Cortex of kidney (tissue), 1 donor: ENCODE measurements at places on chromosomes 12 and 14.

- DNase-seq = no peak
These were observed 176.4 kb downstream of the KCNA5 start for GRCh38 chr12:5220099-5220498.

DNA sequence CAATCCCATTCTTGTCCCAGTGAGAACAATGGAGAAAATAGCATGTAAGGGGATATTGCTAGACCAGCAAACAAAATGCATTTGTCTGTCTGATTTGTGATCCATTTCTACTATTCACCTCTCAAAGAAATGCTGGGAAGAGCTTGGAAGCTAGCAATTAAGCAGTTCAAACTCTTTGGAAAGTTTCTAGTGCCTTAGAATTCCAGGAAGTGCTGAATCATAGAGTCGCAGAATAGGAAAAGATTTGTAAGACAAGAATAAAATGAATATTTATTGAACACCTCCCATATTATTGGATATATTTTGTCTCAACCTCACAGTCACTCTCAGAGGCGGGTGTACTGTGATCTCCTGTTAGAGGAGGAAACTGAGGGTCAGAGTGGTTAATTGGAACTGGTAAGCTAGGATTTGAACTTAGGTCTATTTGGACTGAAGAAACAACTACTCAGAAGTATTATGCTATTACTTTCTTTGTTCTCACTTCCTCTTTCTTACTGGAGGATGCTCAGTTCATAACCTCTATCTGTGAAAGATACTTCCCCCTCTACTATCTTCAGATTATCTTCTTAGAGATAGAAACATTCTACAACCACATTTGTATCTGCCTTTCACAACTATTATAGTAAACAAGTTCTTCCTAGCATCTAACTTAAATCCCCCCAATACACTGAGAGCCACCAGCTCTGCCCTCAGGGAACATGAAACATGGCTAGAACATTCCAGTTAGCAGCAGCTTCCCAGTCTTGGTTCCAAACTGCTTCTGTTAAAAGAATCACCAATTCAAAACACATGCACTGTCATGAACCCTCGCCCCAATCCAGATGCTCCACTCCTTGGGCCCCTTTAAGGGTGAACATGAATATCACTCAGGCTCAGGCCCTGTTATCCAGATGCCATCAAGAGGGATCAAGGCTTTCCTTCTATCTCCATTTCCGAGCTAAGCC lies 64.2 kb downstream of the DRAM1 start:
- DNase-seq = no peak

DNA sequence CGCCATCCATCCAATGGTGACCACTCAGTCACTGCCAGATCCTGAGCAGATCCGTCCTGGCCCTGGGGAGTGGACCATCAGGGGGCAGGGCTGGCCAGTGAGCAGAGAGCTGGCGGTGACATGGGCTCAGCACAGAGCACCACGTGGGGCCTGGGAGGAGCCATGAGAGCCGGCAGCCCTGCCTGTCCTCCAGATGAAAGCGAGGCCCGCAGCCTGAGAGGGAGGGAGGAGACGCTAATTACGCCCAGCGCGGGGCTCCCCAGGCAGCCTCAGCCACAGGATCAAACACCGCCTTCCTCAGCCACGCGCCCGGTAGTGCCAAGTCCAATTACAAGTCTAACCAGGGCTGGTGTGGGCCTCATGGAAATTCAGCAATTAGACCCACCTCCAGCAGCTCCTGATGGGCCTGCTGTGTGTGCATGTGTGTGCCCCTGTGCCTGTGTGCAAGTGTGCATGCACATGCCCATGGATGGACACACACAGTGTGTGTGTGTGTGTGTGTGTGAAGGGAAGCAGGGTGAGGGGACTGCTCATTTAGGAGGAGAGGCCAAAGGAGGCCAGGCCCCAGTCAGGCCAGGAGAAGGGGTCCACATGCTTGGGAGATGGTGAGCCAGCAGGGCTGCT lies 68.0 kb downstream of the KIF26A start:
- DNase-seq = no peak

- no peak for DNase-seq
These were observed 41.7 kb upstream of the NID2 start for GRCh38 chr14:52110441-52111086.

DNA sequence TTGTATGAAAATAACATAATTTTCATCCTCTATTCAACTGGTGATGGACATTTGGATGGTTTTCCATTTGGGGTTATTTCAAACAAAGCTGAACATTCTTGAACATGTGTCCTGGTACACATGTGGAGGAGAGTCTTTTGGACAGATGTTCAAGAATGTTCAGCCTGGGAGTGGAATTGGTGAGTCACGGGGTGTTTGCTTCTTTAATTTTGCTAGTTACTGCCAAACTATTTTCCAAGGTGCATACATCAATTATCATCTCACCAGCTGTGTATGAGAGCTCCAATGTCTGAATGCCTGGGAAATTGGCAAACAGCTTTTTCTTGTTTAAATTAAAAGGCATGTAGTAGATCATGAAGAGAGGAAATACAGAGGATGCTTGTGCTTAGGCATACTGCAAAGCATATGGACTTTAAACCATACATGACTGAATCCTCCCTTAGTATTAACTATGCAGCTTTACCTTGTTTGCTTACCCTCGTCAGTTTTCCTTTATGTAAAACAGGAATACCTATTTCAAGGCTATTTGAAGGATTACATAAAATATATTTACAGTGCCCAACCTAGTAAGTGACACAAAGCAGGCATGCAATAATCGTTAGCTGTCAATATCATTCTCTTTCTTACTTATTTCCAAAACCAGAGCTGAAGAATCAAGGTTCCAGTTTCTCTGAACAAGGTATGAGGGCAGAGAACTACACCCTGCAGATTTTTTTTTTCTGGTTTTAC lies 152.1 kb downstream of the ITPR2 start:
- no peak for DNase-seq

GRCh38 chr14:105258846-105259245 lies 10.5 kb downstream of the BTBD6 start:
- DNase-seq = no peak

GRCh38 chr12:29818916-29819623 lies 35.3 kb upstream of the TMTC1 start:
- DNase-seq = no peak

GRCh38 chr14:103735815-103736545 lies 20.4 kb downstream of the ZFYVE21 start:
- DNase-seq = no peak

- DNase-seq = no peak
These were observed 78.9 kb upstream of the GZMB start for GRCh38 chr14:24712909-24713308.

DNA sequence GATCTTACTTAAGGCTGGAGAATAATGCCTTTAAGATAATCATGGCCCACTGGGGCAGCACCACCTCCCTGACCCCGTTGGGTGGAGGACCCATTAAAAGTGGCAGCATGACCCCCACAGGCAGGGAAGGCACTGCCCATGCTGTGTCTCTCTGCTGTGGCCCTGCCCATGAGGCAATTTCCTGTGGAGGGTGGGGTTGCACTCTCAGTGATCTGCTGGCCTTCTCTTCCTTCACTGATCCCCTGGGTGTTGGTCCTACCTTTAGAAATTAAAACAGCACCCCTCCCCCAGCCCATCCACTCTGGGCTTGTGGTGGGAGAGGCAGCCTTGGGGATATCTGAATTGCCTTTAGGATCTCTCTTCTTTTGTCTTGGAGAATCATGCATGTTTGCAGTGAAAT lies 17.3 kb downstream of the KLRK1 start:
- DNase-seq = no peak

DNA sequence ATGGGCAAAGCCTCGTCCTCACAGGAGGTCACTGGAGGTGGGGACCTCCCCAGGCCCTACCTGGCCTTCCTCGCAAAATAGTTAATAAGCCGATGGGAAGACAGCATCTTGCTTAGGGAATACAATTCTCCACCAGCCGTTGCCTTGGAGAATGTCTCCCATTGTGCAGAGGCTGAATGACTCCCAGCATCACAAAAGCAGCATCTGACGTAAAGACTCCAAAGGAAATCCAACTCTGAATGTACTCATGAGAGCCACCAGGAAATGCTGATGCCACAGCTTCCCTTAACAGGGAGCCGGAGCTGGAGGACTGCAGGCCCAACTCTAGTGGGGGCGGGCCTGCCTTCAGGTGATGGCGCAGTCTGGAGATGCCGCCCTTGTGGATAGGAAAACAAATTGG lies 15.5 kb downstream of the CCDC63 start:
- no peak for DNase-seq

DNA sequence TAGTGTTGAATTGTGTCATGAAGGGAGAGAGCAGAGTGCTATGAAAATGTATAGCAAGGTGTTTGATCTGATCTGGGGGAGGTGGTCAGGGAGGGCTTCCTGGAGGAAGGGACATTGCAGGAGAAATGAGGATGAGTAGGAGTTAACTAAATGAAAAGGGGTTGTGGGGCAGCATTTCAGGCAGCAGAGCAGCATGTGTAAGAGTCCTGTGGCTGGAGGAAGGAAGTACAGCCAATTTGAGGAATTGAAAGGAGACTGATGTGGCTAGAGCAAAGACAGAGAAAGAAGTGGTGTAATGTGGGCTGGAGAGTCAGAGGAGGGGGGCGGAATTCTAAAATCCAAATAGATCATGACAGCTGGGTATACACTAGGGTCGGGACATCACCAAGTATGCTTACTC lies 20.5 kb downstream of the NPC2 start:
- no peak for DNase-seq

DNA sequence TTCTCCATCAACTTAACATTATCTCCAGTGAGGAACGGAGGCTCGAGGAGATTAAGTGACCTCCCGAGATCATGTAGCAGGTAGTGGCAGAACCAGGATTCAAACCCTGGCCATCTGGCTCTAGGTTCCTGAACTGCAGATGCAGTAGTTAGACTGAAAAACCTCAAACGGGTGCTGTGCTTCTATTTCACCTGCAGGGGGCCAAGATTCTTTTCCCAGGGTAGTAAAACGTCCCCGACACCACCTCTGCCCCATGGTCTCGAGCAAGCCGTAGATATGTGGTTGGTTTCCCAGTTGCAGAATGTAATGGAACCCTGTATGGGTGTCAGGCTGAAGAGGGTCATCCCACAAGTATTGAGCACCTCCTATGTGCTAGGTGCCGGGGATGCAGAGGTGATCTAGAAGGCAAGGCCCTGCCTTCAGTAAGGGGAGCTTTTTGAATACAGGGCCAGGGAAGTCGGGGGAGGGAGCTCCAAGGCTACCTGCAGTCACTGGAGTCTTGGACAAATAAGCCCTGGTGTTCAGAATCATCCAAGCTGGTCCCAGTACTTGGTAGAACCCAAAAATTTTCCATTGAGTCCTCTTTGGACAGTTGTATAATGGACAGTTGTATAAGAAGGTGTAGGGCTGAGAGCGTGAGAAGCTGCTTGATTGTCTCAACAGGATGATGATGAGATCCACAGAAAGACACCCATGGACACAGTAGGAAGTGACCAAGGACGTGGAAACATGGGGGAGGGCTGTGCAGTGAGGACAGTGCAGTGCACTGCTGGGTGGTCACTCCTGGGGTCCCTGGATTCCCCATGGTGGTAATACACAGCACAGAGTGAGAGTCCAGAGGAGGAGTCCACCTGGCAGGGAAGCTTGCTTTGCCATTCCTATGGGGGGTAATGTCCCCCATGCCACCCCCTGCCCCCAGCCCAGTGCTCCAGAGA lies 197.2 kb downstream of the CHST11 start:
- DNase-seq = no peak

- DNase-seq = no peak
These were observed 13.2 kb downstream of the TCL1B start for GRCh38 chr14:95699412-95699811.

- DNase-seq = no peak
These were observed 340.9 kb downstream of the BCL11B start for GRCh38 chr14:98931126-98931525.

DNA sequence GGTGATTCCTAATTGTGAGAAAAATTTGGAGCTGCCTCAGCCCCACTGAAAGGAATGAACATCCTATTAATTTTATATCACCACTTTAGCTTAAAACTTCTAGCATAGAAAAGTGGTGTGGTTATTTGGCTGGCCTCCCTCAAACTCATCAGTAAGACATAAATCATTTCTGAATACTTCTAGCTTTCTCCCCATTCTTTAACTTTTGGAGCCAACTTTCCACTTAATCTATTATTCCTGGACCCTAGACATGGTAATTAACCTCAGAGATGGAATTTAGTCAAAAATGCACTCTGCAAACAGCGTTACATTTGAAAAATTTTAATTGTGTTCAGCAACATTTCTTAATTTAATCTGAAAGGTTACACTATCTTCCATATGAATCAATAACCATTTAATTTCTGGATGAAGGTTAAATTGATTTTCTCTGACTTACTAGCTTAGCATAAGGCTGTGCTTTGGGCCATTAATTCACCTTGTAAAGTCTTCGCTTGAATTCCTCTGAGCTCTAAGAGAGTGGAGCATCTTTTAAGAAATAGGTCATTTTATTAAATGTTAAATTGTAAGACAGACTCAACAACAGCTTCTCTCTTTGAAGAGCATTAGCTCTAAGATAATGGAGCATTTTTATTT lies 753.6 kb upstream of the STXBP6 start:
- no peak for DNase-seq

DNA sequence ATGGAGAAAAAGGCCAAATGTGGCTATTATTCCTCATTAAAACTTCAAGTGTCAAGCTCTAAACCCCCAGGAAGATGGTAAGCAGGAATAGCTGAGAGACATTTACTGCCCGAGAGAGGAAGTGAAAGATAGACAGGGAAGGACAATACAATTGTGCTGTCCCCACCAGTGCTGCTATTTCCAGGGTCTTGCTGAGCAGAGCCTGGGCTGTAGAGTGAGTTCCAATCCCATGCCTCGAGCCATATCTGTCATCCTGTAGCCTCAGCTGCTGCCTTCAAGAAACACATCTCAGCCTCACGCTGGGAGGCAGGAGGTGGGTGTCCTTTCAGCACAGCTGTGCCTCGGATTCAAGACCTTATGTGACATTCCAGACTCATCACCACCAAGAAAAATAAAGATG lies 114.0 kb downstream of the RPAP3 start:
- no peak for DNase-seq

GRCh38 chr12:124696693-124697476 lies 129.5 kb upstream of the NCOR2 start:
- no peak for DNase-seq

DNA sequence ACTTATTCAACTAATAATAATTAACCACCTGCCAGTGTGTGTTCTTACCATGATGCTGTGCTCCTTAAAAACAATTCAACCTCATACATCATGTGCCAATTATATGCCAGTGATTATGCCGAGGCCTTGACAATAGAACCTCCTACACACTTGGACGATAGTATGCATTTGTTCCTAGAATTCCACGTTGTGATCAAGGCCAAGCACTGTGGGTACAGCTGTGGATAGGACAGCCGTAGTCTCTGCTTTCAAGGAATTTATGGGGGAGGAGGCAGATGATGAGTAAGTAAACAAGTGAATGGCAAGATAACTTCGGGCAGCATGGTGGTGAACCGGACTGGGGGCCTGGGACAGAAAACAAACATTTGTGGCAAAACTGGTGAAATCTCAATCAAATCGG lies 18.0 kb upstream of the MYO1H start:
- DNase-seq = no peak

- no peak for DNase-seq
These were observed 8.6 kb downstream of the TUNAR start for GRCh38 chr14:95885278-95885677.

GRCh38 chr12:103998976-103999375 lies 33.3 kb downstream of the TDG start:
- DNase-seq = no peak
